ENCODE measurements at places on chromosomes 11 and 22.

- peak; percentile 89 for DNase-seq
Observed at GRCh38 chr11:116853461-116854073, 16.1 kb upstream of the APOA1 start.

GRCh38 chr22:28894807-28895206, 11.4 kb downstream of the ZNRF3 start:
- DNase-seq: no peak

GRCh38 chr11:61587951-61588727, 7.3 kb upstream of the SYT7 start:
- no peak for DNase-seq

DNA sequence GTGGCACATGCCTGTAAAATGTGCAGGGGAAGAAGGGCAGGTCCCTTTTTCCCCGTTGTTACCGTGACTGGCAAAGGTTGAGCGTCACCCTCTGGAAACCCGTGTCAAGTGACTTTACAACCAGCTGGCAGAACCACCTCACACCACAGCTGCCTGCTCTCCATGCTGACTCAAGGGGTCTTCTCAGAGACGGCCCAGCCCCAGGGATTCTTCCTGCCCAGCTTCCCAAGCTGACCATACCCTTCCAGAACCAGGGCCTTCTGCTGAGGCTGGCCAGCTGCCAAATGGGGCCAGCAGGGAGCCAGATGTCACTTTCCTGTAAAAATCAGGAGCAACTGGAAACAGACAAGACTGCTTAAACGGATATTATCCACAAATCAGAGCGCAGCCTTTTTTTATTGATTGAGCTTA, 6.3 kb downstream of the PC start:
- no peak for DNase-seq

- DNase-seq: no peak
Observed at GRCh38 chr11:78731027-78731426, 156.4 kb upstream of the NARS2 start.

DNA sequence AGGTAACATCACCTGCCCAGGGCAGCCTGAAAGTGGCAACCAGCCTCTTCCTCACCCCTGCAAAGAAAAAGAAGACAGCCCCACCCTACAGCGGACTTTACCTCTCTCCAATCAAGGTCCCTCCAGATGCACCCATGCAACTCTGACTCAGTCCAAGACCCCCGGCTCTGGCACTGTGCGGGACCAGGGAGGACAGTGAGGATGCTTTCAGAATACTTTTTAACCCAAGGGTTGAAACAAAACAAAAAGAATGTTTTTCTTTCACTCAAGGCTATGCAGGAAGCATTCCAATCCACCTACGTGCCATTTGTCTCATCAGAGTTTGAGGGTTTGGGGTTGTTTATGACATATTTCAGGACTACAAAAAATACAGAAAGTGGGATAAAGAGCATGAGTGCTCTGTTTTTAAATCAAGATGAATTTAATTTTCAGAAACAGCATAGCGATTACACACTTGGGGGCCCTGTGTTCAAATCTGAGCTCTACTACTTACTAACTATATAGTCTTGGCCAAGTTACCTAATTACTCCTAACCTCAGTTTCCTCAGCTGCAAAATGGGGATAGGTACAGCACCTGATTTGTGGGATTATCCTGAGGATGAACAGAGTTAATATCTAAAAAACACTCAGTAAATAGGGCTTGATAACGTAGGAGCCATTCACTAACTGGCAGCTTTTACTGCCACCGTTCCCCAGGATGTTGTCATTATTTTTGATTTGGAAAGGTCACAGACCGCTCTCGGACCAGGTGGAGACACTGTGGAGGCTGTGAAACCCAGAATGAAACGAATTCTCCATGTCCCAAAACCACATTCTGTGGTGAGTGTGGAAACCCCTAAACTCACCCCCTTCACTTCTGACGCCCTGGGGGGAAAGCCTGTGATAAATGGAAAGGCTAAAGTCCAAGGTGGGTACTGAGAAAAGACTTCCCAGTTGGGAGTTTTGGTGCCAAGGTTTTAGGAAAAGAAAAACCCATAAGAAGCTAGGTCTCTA, 5.6 kb downstream of the PLAAT3 start:
- DNase-seq: no peak

- peak; percentile 28 for DNase-seq
Observed at GRCh38 chr11:84780689-84781293, 846.4 kb downstream of the DLG2 start.

- DNase-seq: no peak
Observed at GRCh38 chr11:64593156-64594105, 2.4 kb downstream of the SLC22A12 start.

GRCh38 chr11:78390809-78391208, 26.8 kb downstream of the GAB2 start:
- DNase-seq: no peak

GRCh38 chr11:13343931-13344717, 66.5 kb downstream of the BMAL1 start:
- DNase-seq: peak; percentile 51

GRCh38 chr11:22177186-22177585, 15.7 kb upstream of the ANO5 start:
- no peak for DNase-seq

DNA sequence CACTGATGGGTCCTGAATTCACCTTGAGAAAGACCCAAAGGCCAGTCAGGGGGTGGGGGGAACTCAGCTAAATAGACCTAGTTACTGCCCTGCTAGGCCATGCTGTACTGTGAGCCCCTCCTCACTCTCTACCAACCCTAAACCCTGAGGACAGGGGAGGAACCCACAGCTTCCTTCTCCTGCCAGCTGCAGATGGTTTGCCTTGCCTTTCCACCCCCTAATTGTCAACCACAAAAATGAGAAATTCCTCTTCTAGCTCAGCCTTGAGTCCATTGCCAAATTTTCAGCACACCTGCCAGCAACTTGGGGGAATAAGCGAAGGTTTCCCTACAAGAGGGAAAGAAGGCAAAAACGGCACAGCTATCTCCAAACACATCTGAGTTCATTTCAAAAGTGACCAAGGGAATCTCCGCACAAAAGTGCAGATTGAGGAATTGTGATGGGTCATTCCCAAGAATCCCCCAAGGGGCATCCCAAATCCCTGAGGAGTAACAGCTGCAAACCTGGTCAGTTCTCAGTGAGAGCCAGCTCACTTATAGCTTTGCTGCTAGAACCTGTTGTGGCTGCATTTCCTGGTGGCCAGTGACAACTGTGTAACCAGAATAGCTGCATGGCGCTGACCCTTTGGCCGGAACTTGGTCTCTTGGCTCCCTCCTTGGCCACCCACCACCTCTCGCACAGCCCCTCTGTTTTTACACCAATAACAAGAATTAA, 2.4 kb upstream of the TTC36 start:
- no peak for DNase-seq

GRCh38 chr22:25572708-25573171, 8.3 kb downstream of the GRK3 start:
- DNase-seq: no peak

DNA sequence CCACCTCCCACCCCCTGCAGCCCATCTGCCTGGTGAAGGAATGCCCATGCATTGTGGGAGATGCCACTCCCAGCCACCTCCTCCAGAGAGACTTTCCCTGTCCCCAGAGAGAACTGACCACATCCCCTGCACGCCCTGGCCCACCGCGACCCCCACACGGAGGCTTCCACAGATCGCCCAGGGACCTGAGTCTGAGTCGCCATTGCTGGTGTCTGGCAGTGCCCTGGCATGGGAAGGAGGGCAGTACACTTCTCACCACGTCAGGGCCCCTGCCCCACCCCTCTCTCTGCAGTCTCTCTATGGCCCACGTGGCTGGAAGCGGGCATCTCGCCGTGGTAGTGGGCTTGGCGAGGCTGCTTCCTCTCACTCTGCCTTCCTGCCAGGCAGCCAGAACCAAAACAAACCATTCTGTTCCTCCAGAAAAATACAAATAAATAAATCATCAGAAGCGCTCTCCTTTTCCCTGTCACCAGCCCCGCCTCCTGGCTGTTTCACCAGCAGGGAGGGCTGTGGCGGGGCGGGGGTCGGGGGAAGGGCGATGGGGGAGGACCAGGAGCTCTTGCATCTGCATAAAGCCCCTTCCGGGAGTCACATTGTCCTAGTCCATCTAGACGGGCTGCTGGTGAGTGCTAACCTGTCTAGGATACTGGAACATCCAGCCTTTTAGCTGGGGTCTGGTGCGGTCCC, 20.9 kb downstream of the SHISAL1 start:
- no peak for DNase-seq

All from foreskin melanocyte (primary cell).